ENCODE measurements at places on chromosomes 5 and 9. TPM values are rescaled to one million over a fixed set of nuclear protein-coding genes. Genes with fewer than 3 reads are reported as not detected.
A peak's percentile ranks its signal among the peaks of the same experiment; 100 is the strongest.

- H3K4me1 ChIP-seq = no peaks in the 10 kb centered on the region
- H3K4me3 ChIP-seq = no peak overlapping the region
- no peaks in the 10 kb centered on the region for H3K27me3 ChIP-seq
- H3K27ac ChIP-seq = no peak overlapping the region
- no peaks in the 10 kb centered on the region for H3K36me3 ChIP-seq
Observed at GRCh38 chr5:175609526-175609925, 48.3 kb upstream of the HRH2 start.

- no peaks in the 10 kb centered on the region for H3K36me3 ChIP-seq
- H3K4me3 ChIP-seq = no peak overlapping the region
- no peaks in the 10 kb centered on the region for H3K4me1 ChIP-seq
Observed at GRCh38 chr5:144453753-144454152, 283.1 kb downstream of the KCTD16 start.

DNA sequence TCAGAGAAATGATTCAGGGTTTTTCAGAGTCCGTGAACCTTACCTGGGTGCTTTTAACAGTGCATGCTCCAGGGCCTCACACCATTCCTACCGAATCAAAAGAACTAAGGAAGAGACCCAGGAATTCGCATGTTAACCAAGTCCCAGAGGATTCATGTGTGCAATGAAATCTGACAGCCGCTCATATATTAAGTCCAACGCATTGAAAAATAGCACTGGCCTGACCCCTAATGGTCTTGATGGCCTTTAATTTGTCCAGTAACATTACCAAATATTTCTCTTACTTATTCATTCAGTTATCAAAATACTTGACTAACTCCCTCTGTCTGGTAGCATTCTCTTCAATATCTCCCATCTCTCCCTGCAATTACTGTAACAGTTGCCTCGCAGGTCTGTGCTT lies 55.0 kb upstream of the MARCHF11 start:
- H3K4me1 ChIP-seq = no peaks in the 10 kb centered on the region
- H3K27me3 ChIP-seq = no peaks in the 10 kb centered on the region
- no peak for DNase-seq
- H3K4me3 ChIP-seq = no peak overlapping the region
- H3K36me3 ChIP-seq = no peaks in the 10 kb centered on the region

GRCh38 chr9:3200331-3200774 lies 325.4 kb downstream of the RFX3 start:
- no peaks in the 10 kb centered on the region for H3K27me3 ChIP-seq
- no peak overlapping the region for H3K4me3 ChIP-seq

DNA sequence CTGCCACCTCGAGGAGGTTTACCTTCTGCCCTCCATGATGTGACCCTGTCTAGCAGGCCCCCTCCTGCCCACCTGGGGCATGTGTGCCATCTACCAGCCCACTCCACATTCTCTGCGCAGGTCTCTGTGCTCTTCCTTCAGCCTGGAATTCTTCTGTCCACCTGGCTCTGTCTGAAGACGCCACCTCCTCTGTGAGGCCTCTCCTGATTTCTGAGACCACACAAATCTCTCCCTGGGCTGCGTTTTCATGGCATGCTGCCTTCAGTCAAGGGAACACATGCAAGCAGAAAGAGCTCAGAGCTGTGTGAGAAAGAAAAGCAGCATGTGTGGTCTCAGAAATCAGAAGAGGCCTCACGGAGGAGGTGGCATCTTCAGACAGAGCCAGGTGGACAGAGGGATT lies 22.1 kb downstream of the FOXE1 start:
- peaks cover 10% of the 10 kb centered on the region for H3K4me1 ChIP-seq
- H3K27me3 ChIP-seq = no peaks in the 10 kb centered on the region
- H3K36me3 ChIP-seq = no peaks in the 10 kb centered on the region
- no peak overlapping the region for H3K4me3 ChIP-seq
- DNase-seq = no peak

DNA sequence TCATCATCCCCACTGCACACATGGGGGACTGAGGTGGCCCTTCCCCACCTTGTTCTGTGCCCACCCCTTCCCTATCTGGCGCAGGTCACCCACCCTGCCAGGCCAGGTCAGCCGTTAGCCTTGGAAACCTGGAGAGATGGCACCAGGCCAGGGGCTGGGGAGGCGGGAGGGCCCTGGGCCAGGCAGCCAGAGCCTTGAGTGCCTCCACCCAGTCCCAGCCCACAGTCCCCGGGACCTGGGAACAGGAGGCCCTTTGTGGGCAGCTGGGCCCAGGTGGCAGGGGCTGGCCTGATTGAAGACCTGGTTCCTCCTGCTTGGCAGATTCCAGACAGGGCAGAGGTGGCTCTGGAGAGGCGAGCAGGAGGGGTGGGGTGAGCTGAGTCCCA lies 70.6 kb downstream of the LRSAM1 start:
- H3K27me3 ChIP-seq = no peaks in the 10 kb centered on the region
- H3K4me1 ChIP-seq = peaks cover 57% of the 10 kb centered on the region
- H3K4me3 ChIP-seq = no peak overlapping the region
- H3K36me3 ChIP-seq = peaks cover 49% of the 10 kb centered on the region
- H3K27ac ChIP-seq = peak overlapping the region; percentile 89
- no peak for DNase-seq

- no peaks in the 10 kb centered on the region for H3K27me3 ChIP-seq
- no peaks in the 10 kb centered on the region for H3K4me1 ChIP-seq
- no peak overlapping the region for H3K27ac ChIP-seq
- no peak overlapping the region for H3K4me3 ChIP-seq
- DNase-seq = no peak
Observed at GRCh38 chr5:133159543-133159942, 107.7 kb downstream of the HSPA4 start.

GRCh38 chr9:18405240-18405639 lies 68.7 kb upstream of the ADAMTSL1 start:
- no peaks in the 10 kb centered on the region for H3K36me3 ChIP-seq
- no peak for DNase-seq
- H3K27me3 ChIP-seq = no peaks in the 10 kb centered on the region
- no peak overlapping the region for H3K4me3 ChIP-seq

DNA sequence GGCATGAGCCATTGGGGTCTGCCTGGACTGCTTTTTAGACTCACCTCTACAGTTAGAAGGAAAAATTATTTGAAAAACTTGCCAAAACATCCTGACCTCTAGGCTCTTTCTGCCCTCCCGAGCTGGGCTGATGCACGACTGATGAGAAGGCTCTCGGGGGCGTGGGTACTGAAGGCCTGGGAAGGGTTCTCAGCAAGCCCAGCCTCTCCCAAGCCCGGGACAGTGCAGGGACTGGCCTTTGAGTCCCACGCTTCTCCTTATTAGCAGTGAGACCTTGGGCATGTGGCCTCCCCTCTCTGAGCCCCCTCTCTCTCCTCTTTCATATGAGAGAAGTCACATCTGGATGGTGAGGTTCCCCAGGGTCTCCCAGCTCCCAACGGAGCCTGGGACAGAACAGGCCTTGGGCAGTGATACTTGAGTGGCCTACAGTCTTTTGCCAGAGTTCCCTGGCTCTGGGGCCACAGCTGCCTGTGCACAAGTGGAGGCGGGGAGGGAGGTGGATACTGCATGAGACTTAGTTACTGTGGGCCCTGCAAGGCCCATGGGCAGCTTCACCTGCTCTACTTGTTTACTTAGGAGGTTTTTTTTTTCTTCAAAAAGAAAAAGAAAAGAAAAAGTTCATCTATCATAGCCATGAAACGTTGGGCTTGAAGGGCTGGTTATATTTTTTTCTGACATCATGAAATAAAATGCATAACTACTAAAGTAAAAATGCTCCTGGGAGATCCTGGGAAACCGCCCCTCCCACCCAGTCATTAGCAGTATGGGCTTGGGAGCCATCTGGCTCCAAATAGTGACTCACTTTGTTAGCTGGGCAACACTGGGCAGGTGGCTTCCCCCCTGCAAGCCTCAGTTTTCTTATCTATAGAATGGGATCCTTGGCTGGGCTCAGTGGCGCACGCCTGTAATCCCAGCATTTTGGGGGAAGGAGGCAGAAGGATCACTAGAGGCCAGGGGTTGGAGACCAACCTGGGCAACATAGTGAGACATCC lies 139.4 kb downstream of the GAPVD1 start:
- no peaks in the 10 kb centered on the region for H3K27me3 ChIP-seq
- H3K4me3 ChIP-seq = no peak overlapping the region
- no peaks in the 10 kb centered on the region for H3K36me3 ChIP-seq
- H3K27ac ChIP-seq = no peak overlapping the region

DNA sequence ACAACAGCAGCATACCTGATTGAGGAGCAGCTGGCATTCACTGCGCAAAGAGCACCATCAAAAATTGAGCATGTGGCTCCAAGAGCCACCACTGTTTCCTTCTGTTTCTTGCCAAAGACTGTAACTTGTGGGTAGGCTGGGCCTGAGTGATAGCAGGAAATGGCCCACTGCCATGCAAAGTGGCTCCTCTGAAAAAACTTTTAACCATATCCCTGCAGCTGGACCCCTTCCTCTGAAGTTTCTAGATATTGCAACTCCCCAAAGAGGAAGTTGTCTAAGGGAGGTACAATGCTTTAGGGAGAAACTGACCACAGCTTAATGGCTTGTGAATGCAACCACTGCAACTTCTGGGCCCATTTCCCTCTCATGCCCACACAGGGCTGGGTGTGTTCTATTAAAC lies 355.4 kb upstream of the PDE4D start:
- no peak overlapping the region for H3K4me3 ChIP-seq
- H3K4me1 ChIP-seq = no peaks in the 10 kb centered on the region
- no peak overlapping the region for H3K27ac ChIP-seq
- no peak for DNase-seq
- H3K27me3 ChIP-seq = no peaks in the 10 kb centered on the region

DNA sequence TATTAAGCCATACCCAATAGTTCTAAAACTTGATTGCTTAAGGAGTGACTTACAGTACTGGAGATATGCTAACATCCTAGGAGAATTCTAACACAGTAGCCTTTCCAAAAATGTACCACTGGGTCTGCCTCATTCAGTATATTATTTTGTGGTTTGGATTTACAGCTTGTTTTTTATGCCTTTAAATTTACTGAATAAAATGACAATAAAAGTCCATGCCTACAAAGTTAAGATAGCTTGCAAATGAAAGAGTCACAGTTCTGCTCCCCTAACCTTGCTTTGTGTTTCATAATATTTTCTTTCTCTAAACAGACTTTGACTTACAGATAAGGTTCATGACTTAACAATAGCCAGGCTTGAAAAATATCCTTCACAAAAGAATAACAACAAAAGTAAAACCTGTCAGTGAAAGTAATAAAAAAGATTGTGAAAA lies 951.1 kb upstream of the NUDT12 start:
- H3K4me1 ChIP-seq = no peaks in the 10 kb centered on the region
- H3K27ac ChIP-seq = no peak overlapping the region
- no peaks in the 10 kb centered on the region for H3K27me3 ChIP-seq
- no peak overlapping the region for H3K4me3 ChIP-seq
- H3K36me3 ChIP-seq = no peaks in the 10 kb centered on the region

GRCh38 chr5:117863586-117864296 lies 1124.6 kb downstream of the DTWD2 start:
- no peak for DNase-seq
- no peaks in the 10 kb centered on the region for H3K4me1 ChIP-seq
- H3K36me3 ChIP-seq = no peaks in the 10 kb centered on the region
- H3K27me3 ChIP-seq = no peaks in the 10 kb centered on the region

The BTNL9 gene
- 34.1 TPM for total RNA-seq

The GRM6 gene
- total RNA-seq = not detected

The MAN1B1 gene
- 34.1 TPM for total RNA-seq

The SPINK6 gene
- not detected for total RNA-seq

The LCN10 gene
- total RNA-seq = 8.3 TPM

The ZNF608 gene
- 20.6 TPM for total RNA-seq

The THOC3 gene
- 69.0 TPM for total RNA-seq

The CHMP5 gene
- total RNA-seq = 41.5 TPM

The RASGRF2 gene
- 8.8 TPM for total RNA-seq
